ENCODE measurements at places on chromosomes 11 and 22. TPM values are rescaled to one million over a fixed set of nuclear protein-coding genes. Genes with fewer than 3 reads are reported as not detected.

SORL1 gene
- total RNA-seq: 0.69 TPM

CWF19L2 gene
- total RNA-seq: 13.0 TPM

CSF2RB gene
- not detected for total RNA-seq

ABTB2 gene
- 12.5 TPM for total RNA-seq

RIMBP3C gene
- total RNA-seq: not detected

LRRC55 gene
- not detected for total RNA-seq

MTMR2 gene
- 19.7 TPM for total RNA-seq

OR5D18 gene
- not detected for total RNA-seq

YPEL4 gene
- total RNA-seq: 2.0 TPM

MMP12 gene
- total RNA-seq: not detected

TSGA10IP gene
- total RNA-seq: not detected

RIMBP3B gene
- total RNA-seq: 0.53 TPM

ART1 gene
- not detected for total RNA-seq

APOBEC3H gene
- 0.40 TPM for total RNA-seq

PAMR1 gene
- not detected for total RNA-seq

Data from A375 (cell line).